ENCODE measurements at places on chromosomes 12 and 14.

DNA sequence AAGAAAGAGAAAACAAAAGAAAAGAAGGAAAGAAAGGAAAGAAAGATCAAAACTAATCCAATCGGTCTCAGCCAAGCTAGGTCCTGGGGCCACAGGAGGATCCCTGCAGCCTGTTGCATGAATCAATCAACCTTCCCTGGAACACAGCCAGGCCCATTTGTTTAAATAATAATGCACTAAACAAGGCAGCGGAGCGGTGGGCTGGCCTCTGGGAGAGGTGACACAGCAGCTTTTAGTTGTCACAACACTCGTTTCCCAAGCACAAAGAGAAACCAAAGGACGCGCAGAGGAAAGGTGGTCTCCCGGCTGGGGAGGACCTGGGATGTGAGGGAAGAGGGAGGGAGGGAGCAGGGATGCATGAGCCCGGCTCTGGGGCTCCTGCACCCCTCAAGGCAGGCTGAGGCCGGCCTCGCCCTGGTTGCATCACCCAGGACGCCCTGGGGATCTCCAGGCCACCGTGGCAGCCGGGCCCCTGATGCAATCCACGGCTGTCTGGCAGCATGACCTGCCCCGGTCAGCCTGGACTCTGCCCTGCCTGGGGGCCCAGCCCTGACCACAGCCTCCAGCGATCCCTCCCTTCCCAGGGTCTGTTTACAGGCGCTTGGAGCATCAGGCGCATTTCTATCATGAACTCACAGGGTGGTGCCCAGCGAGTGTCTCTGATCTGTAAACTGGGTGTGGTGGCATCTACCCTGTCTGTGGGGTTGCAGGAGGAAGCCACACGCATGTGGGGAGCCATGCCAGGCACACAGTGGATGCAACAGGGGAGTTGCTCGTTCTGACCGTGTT lies 32.5 kb downstream of the MMP17 start:
- DNase-seq: peak; percentile 76

DNA sequence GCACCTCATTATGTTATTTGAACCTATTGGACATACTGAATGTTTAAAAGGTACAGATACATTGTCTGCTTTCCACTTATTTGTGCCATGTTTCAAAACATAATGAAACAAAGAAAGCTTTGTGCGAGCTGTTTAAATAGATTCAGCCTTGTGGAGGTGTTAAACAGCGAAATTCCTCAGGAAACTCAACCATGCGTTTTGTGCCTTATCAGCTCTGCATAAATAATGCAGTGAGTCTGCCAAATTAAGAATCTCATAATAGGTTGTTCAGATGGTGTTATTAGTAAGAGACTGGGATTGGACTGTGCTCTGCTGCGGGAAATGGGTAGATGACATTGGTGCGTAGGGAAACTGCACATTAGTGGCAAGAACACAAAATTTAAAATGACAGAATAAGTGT lies 163.7 kb upstream of the CLEC14A start:
- no peak for DNase-seq

DNA sequence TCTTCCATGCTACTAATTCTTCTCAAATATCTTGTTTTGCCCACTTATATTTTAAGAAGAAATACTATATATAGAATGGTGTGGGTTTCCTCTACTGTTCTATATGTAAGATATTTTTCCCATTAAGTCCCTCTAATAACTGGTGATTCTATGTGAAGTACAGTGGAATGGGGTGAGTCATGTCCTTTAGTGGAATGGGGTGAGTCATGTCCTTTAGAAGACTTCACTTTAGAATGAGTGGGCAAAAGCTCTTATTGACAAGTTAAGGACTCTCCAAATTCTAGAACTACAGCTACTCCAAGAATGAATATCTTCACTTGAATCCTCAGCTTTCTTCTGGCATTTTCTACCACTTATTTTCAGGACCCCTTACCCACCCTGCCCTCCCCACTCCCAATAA lies 349.9 kb downstream of the ETNK1 start:
- DNase-seq: peak; percentile 51

- no peak for DNase-seq
Measured at GRCh38 chr12:2306012-2306411, 253.2 kb downstream of the CACNA1C start.

DNA sequence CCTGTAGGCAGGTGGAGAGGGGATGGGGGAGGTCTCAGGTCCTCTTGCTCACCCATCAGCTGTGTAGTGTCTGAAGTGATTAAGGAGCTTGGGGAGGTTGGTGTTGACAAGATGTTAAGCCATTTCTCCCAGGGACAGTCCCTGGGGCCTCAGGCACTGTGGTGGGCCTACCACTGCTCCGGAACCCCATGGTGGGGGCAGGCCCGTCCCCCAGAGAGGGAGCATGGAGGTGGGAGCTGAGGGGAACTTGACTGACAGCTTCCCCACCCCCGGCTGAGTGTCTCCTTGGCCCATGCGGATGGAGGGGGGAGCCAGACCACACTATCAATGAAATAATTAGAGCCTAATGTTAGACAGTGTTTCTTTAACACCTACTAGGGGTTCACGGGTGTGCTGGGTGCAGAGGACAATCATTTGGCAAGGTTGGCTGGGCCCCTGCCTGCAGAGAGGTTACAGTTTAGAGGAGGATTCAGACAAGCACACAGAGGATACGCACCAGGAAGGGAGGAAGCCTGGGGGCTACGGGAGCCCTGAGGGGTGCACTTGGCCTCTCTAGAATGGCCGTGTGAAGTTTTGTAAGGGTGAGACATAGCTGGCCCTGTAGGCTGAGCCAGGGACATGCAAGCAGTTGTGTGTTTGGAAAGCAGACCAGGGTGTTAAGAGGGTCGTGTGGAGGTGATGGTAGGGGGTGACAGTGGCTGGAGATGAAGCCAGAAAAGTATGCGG lies 19.3 kb upstream of the KRT80 start:
- DNase-seq: no peak

DNA sequence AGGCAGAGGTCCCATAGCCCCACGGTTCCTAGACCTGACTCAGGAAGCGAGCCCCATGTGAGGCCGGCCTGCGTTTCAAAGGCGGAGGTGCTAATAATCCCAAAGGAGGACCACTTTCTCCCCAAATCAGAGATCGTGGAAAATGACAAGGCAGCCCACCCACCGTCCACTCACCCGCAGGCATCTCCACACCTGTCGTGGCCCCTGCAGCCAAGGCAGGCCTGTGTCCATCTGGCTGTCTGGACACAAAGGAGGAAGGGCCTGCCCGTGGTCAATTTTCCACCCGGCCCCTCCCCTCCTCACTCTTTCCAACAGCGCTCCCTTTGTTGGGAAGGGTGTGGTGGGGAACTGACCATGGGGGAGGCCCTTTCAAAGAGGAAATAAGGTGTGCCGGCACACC lies 125.3 kb upstream of the TMEM132D start:
- no peak for DNase-seq

GRCh38 chr14:61752626-61753025 lies 9.6 kb upstream of the SNAPC1 start:
- DNase-seq: no peak

DNA sequence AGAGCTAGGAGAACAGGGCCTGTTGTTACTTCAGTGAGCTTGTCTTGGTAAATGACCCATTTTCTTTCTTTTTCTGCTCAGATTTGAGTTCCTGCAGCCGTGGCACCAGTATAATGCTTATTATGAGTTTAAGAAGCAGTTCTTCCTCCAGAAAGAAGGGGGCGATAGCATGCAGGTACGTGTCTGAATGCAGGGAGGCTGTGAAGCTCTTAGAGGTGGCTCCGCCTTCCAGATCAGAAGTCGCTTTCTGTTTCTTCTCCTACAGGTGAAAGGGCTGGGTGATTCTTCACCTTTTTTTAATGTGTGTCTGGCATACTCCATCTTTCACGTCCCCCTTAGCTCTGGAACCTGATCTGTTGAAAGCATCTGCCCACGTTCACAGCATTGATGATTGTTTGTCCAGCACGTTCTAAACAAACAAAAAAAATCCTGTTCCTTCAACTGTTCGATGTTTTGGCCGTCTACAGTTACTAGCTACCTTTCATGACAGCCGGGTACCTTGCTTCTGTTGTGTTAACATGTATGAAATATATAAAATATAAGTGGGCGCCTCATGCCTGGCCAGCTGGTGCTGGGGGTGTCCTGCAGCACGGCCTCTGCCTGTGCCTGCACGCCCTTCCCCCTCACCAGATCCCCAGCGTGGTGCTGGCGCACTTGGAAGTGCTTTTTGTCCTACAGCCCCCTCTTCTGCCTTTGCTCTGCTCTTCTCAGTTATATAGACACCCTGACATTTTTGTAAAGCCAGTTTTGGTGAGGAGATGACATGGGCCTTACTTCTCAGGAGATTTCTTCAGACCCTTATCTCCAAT lies 44.6 kb downstream of the SFSWAP start:
- no peak for DNase-seq

GRCh38 chr14:59483363-59483762 lies 845 bp downstream of the L3HYPDH start:
- peak; percentile 34 for DNase-seq

GRCh38 chr12:15575671-15576541 lies 213.3 kb downstream of the EPS8 start:
- no peak for DNase-seq

- DNase-seq: no peak
Measured at GRCh38 chr12:131828671-131829355, 620 bp downstream of the MMP17 start.

- DNase-seq: peak; percentile 7
Measured at GRCh38 chr12:19125325-19125724, 4.2 kb upstream of the PLEKHA5 start.

GRCh38 chr14:104313674-104314073 lies 175.3 kb downstream of the KIF26A start:
- DNase-seq: no peak

DNA sequence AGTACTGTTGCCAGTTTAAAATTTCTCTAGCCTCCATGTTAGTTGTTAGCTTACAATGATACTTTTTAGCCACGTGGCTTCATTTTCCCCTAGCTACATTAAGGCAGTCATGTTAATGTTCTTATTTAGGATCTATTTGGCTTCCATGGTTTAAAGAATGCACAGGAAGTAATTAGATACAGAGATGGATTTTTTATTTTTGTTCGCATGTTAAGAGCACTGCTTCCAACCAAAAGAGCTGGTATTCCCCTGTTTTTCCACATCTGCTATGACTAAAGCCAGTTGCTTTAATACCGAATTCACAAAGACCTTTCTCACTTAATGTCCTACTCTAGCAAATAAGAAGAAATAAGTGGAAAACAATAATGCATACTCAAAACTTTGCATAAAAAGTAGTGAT lies 45.1 kb downstream of the PRORP start:
- DNase-seq: no peak

DNA sequence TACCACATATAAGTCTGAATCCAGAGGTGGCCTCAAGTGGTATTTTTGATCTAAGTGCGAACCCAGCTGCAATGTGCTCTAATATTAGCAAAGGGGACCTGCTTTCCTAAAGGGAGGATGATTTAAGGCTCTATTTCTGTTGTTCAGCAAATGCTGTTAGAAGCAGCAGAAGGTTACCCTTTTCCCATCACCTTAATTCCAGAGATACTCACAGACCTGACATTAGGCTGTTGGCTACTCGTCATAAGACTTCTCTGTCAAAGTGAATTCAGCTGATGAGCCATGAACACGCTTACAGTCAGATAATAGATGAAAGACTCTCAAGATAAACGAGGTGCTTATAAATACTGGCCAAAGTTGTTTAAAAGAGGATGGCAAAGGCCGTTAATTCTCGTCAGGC lies 308.7 kb upstream of the DDHD1 start:
- no peak for DNase-seq

DNA sequence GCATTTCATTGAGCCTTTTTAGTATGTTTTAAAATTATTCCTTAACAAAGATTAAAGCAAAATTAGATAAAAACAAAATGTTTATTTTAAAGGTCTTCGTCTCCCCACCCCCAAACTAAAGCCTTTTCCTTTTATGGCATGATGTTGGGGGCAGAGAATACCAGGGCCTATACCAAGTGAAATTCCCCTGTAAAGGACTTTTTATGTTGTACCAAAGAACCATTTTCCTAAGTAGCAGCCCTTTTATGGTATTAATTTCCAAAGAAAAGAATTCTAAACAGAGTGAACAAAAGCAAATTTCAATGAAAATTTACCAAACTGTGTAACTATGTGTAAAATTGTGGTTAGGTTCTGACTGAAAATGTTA lies 71.9 kb upstream of the GNPNAT1 start:
- no peak for DNase-seq

DNA sequence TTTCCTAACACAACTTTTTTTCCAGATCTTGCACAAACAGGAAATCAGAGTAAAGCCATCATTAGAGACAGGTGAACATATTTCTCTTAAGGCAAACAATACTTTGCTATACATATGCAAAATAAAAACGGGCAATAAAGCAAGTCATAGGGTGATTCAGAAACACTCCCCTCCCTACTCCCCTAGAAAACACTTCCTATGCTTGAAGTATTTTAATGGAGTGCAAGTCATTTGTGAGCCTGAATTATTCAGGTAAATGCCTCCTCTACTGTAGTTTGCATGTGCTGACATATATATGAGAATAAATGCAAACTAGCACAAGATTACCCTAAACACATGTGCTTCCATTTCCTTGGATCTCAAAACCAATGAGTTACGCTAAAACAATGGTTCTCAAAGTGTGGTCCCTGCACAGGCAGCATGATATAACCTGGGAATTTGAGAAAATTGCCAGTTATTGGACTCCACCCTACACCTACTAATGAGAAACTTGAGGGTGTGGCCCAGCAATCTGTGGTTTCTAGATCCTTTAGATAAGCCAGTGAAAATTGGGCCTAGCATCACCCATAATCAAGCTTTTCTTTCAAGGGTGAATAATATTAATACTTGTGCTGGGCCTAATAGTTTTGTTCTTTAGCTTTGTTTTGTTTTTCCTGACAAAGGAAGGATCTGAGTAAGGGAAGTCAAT lies 159.7 kb upstream of the BMP4 start:
- no peak for DNase-seq

- DNase-seq: no peak
Measured at GRCh38 chr14:51735851-51736250, 84.1 kb downstream of the FRMD6 start.

DNA sequence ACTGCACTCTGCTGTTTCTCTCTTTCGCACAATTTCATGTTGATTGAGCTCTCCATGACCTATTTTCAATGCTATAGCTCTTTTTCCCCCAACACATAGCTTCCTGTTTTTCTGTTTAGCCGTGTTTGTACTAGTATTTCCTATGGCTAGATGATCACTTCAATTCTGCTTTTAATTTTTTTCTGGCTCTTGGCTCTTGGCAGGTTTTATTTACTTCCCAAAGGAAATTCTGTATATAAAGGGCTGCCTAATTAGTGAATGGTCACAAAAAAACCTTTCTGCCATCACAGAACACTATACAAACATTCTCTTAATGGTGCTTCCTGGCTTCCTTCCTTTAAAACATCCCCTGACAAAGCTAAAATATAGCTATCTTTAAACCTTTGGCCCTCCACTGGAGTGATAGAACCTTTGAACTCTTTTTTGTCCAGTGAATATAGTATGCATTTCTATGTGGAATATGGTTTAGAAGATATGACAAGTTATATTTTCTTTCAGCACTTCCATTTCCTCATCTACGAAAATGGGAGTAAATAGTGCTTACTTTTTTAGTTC lies 88.2 kb downstream of the RASSF9 start:
- no peak for DNase-seq
